Astrocyte (in vitro differentiated cells and primary cell): ENCODE measurements at places on chromosomes 2 and 18. TPM values are rescaled to one million over a fixed set of nuclear protein-coding genes. Genes with fewer than 3 reads are reported as not detected.

The PPP4R1 gene
- total RNA-seq, result 131 and 132 TPM in 2 replicates

DNA sequence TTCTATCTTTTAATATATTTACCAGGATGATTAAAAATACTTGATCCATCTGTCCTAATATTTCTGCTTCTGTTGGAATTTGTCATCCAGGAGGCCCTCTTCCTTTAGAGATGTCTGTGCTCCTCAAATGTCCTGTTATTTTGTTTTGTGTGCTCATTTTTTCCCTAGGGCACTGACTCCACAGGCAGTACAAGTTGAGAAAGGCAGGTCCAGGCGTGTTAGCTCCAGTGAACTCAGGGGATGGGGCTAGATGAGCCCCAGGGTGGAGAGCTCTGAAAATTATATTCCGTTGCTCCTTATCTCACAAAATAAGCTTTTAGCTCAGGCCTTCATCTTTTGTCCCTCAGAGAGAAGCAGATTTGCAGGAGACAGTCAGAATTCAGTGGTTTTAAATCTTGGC lies 105.7 kb downstream of the SLC4A3 start:
- no peak overlapping the region for H3K4me3 ChIP-seq
- H3K27me3 ChIP-seq, result no peaks in the 10 kb centered on the region
- H3K36me3 ChIP-seq, result no peaks in the 10 kb centered on the region
- DNase-seq, result no peak
- no peak overlapping the region for H3K27ac ChIP-seq
- no peaks in the 10 kb centered on the region for H3K4me1 ChIP-seq

- H3K36me3 ChIP-seq, result no peaks in the 10 kb centered on the region
- H3K27me3 ChIP-seq, result peaks cover 6% of the 10 kb centered on the region
Observed at GRCh38 chr2:240637901-240638345, 12.6 kb downstream of the GPR35 start.

GRCh38 chr2:15983496-15983895 lies 43.1 kb downstream of the MYCN start:
- DNase-seq, result no peak
- H3K27ac ChIP-seq, result no peak overlapping the region
- H3K36me3 ChIP-seq, result no peaks in the 10 kb centered on the region
- H3K4me3 ChIP-seq, result no peak overlapping the region

DNA sequence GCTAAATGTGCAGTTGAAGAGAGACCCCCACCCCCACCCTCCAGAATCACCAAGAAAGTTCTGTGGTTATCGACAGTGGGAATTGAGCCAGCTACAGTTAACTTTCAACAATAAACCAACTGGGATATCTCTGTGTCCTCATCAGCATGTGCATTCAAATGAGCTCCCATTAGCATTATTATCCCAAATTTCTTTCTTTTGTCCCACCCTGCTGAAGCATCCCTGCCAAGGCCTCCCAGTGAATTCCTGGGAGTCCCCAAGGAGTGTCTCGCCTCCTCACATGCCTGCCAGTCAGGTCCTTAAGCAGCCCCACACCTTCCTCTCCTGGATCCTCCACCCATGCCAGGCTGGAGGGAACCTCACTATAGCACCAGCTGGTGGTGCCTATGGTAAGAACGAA lies 422.1 kb upstream of the HNRNPA3 start:
- H3K36me3 ChIP-seq, result no peaks in the 10 kb centered on the region
- no peak overlapping the region for H3K27ac ChIP-seq
- no peak overlapping the region for H3K4me3 ChIP-seq
- H3K27me3 ChIP-seq, result no peaks in the 10 kb centered on the region
- no peak for DNase-seq

The ASB18 gene
- total RNA-seq, result not detected in 2 replicates

The GATA6 gene
- total RNA-seq, result 9.4 and 10.9 TPM in 2 replicates

DNA sequence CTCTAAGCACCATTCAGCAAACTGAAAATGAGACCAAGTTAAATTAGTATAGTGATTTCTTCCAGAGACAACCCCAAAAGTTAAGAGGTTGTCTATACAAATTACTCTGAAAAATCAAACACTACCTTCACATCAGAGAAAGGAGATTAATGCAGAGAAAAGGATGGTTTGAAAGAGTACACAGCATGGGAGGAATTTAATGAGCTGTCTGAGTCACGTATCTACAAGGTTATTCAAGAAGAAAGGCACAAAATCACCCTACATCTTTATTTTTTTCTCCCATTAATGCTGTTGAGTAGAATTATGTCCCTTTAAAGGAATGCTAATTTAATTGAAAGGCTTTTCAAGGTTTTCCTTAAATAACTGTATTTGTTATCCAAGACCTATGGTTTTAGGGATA lies 41.1 kb downstream of the LANCL1 start:
- DNase-seq, result no peak
- H3K27me3 ChIP-seq, result no peaks in the 10 kb centered on the region
- H3K27ac ChIP-seq, result no peak overlapping the region
- no peak overlapping the region for H3K4me3 ChIP-seq

- no peaks in the 10 kb centered on the region for H3K36me3 ChIP-seq
- no peak overlapping the region for H3K27ac ChIP-seq
- no peaks in the 10 kb centered on the region for H3K27me3 ChIP-seq
- no peak for DNase-seq
- H3K4me3 ChIP-seq, result no peak overlapping the region
Observed at GRCh38 chr2:223647258-223647952, 45.2 kb upstream of the SCG2 start.

DNA sequence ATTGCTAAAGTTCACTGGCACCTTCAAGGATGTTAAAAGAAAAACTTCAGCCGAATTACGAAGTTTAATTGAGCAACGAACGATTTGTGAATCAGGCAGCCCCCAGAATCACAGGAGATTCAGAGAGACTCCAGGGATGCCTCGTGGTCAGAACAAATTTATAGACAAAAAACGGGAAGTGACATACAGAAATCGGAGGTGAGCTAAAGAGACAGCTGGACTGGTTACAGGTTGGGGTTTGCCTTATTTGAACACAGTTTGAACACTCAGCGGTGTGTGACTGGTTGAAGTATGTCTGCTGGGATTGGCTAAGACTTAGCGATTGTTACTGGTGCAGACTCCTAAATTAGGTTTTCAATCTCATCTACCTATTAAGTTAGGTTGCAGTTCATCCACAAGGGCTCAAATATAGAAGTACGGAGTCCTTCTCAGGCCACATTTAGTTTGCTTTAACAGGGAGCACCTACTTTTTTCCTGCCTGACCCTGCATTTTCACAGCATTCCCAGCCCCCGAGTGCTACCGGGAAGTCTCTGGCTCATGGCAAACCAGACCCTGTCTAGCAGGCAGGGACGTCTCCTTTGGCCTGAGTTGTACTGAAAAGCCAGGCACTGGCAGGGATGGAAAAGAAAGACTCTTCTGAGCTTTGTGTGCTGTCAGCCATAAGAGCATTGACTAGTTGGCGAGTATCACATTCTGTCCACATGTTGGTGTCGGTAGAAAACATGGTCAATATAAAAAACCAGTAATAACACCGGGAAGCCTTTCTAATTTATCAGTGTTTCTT lies 41.1 kb downstream of the CDCA7 start:
- peaks cover 18% of the 10 kb centered on the region for H3K27me3 ChIP-seq
- H3K27ac ChIP-seq, result no peak overlapping the region
- no peaks in the 10 kb centered on the region for H3K4me1 ChIP-seq

GRCh38 chr2:102185347-102185746 lies 1.5 kb upstream of the IL1RL2 start:
- no peak for DNase-seq
- no peaks in the 10 kb centered on the region for H3K27me3 ChIP-seq
- H3K27ac ChIP-seq, result no peak overlapping the region
- peaks cover 6% of the 10 kb centered on the region for H3K4me1 ChIP-seq
- no peak overlapping the region for H3K4me3 ChIP-seq

The DSC3 gene
- 5.2 and 5.6 TPM in 2 replicates for total RNA-seq

- no peak overlapping the region for H3K27ac ChIP-seq
- no peak for DNase-seq
- no peak overlapping the region for H3K4me3 ChIP-seq
- no peaks in the 10 kb centered on the region for H3K36me3 ChIP-seq
- no peaks in the 10 kb centered on the region for H3K27me3 ChIP-seq
Observed at GRCh38 chr2:98459496-98460175, 15.0 kb downstream of the INPP4A start.

The GALR1 gene
- not detected in 2 replicates for total RNA-seq

The LAMA3 gene
- total RNA-seq, result 0.50 and 0.86 TPM in 2 replicates

DNA sequence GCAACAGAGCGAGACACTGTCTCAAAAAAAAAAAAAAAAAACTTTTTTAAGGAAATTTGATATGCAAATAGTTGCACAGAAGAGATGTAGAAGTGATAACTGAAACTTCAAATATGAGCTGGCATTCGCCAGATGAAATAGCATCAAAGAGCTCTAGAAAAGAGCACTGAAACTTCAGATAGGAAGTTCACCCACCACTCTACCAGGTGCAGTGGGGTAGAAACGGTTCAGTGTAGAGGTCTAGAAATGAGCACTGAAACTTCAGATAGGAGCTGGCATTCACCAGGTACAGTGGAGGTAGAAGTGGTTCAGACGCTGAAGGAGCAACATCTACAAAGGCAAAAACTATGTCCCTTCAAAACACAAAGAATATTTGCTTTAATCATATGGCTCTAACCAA lies 9.0 kb upstream of the ONECUT2 start:
- H3K27me3 ChIP-seq, result peaks cover 52% of the 10 kb centered on the region
- H3K4me3 ChIP-seq, result no peak overlapping the region
- no peak for DNase-seq
- H3K4me1 ChIP-seq, result no peaks in the 10 kb centered on the region

The BOLL gene
- total RNA-seq, result not detected in 2 replicates

The DCC gene
- total RNA-seq, result 2.0 and 2.6 TPM in 2 replicates

GRCh38 chr2:128455721-128456050 lies 137.0 kb upstream of the HS6ST1 start:
- no peak overlapping the region for H3K27ac ChIP-seq
- H3K4me3 ChIP-seq, result no peak overlapping the region
- DNase-seq, result no peak
- H3K4me1 ChIP-seq, result no peaks in the 10 kb centered on the region

GRCh38 chr2:227016894-227017293 lies 147.1 kb downstream of the COL4A4 start:
- DNase-seq, result no peak
- H3K27ac ChIP-seq, result no peak overlapping the region

DNA sequence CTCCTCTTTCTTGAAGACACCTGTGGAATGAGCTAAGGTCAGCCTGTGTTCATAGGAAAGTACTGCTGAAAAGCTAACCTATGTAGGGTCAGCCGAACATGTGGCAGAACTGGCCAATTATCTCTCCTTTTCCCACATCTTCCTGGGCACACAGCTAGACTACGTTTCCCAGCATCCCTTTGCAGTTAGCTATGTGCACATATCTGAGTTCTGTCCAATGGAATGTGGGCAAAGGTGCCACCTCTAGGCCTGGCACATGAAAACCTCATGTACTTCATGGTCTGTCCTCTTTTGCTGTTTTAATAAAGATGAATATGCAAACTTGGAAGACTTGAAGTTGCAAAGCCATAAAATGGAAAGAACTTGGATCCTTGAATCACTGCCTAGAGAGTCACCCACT lies 352.6 kb downstream of the TNS1 start:
- H3K36me3 ChIP-seq, result no peaks in the 10 kb centered on the region
- DNase-seq, result no peak
- no peaks in the 10 kb centered on the region for H3K27me3 ChIP-seq
- H3K27ac ChIP-seq, result no peak overlapping the region

DNA sequence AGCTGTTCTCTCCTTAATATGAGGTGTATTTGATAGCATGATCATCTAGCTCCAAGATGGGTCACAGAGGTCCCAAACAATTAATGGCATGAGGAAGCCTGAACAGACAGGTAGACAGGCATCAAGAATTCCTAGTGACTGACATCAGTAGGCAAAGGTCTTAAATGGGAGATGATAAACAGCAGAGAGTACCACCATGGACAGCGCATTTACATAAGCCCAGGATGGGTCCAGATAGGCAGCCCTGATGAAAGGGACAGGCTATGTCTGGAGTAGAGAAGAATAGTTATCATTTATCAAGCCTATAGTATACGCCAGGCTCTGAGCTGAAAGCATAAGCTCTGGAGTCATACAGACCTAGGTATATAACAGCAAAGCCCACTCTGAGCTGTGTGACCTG lies 434.7 kb upstream of the SETBP1 start:
- no peak overlapping the region for H3K4me3 ChIP-seq
- DNase-seq, result peak; percentile 6
- H3K4me1 ChIP-seq, result no peaks in the 10 kb centered on the region
- H3K27ac ChIP-seq, result no peak overlapping the region

DNA sequence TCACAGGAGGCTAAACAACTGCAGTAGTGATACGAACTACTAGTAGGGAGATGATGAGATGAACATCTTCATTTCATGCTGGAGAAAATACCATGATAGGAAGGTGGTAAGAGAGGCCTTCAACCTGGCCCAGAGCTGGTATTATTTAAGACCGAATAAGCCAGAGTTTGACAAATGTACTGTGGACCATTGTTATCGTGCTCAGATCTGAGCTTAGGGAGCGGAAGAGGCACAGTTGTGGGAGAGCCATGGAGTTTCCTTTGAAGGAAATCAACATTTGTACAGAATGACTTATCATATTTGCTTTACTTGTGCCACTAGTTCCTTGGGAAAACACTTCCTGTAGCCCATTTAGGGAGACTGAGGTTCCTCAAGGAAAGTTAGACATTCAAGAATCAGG lies 260.6 kb upstream of the TNP1 start:
- H3K4me3 ChIP-seq, result no peak overlapping the region
- no peaks in the 10 kb centered on the region for H3K4me1 ChIP-seq
- peaks cover 5% of the 10 kb centered on the region for H3K27me3 ChIP-seq

DNA sequence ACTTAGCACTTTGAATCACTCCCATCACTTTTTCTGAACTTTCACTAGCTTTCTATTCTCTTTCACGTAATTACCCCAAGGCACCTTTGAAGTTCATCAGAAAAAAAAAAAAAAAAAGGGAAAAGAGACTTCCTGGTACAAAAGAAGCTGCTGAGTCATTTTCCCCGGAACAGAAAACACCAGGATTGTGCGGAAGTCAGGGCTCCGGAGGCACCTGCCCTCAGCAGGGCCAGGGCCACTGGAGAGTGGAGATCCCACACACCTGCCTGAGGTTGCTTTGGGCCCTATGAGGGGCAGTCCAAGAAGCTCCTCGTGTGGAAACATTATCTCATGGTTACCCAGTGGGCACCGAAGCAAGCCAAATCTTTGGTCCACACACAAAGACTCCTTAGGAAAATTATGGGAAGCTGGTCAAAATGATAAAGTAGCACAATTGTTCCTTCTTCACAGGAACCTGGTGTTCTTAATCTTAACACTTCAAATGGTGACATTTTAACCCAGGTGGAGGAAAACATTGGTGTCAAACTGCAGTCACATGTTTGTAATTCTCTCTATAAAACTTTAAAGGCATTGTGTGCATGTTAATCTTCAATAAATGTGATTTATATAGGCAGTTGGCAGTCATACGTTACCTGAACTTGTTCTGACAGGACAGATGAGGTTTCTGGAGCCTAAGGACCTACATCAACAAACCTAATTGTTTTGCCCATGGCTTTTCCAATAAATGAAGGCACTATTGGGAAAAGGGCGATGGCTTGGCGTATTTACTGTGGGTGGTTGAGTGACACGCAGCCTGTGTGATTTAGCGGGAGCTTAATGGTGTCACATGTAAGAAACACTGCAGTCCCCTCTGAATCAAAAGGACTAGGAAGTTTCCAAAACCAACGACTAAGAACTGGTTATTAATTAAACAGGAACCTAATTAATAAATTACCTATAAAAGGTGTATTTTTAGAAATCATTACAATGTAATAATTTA lies 23.4 kb upstream of the FAM110C start:
- no peaks in the 10 kb centered on the region for H3K36me3 ChIP-seq
- no peak overlapping the region for H3K4me3 ChIP-seq
- no peak overlapping the region for H3K27ac ChIP-seq
- no peaks in the 10 kb centered on the region for H3K27me3 ChIP-seq
- H3K4me1 ChIP-seq, result no peaks in the 10 kb centered on the region
- no peak for DNase-seq
